SHP77 (cell line): ENCODE measurements at places on chromosomes 1 and 21.

DNA sequence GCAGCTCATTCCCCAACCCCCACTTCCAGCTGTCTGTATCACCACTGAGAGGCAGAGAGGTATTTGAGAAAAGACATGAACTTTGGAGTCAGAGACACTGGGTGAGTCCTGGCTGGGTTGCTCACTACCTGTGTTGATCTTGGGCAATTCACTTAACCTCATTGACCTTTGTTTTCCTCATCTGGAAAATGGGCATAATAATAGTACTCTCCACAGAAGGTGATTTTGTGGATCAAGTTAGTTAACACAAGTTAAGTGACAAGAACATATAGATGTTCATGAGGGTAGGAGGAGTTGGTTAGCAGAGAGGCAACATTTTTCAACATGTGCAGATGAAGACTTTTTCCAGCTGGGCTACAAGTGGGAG, 17.1 kb upstream of the ETV3L start:
- DNase-seq = no peak

DNA sequence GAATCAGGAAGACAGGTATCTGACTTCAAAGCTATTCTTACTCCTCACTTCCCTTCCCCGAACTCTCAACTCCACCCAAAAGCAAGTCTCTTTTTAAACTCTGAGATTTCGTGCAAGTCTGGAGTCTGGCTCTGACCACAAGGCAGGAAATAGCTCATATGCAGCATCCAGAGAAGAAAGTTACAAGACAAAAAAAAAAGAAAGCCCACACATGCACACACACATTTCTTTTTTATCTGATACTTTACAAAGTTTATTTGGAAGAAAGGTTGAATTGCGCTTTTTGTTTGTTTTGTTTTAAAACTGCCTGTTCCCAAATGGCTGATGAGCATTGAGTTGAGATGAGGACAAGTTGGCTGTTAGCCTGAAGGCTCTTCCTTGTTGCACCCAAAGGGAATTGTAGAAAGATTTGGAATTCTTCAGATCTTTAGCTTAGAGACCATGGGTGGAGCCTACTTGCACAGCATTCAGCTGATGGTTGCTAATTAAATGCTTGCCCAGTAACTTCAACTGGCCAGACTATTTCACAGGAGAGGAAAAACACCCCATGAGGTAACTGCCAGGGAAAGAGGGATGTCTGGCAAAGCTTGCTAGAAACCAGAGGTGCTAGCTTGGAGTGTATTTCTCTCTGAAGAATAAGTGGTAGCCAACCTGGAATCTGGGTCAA, 490.3 kb downstream of the TTLL7 start:
- no peak for DNase-seq

GRCh38 chr1:199283794-199284193, 645.0 kb downstream of the PTPRC start:
- no peak for DNase-seq

DNA sequence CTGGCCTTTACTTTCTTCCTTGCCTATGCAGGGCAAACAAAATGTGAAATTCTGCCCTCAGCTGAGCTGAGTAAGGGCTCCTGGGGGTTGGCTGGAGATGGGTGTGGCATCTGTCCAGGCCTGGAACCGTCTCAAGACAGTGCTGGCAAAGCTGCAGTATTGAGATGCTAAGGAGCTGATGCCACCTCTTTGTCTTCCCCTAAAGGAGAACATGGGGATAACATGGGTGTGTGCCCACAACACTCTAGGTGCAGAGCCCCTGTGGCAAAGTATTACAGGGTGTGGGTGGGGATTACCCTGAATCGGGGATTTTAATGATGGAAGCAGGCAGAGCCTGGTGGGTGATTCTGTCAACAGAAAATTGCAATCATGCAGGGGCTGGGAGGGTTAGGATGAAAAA, 2.5 kb upstream of the ST3GAL3 start:
- no peak for DNase-seq

GRCh38 chr1:156804572-156805243, 11.9 kb downstream of the SH2D2A start:
- no peak for DNase-seq

DNA sequence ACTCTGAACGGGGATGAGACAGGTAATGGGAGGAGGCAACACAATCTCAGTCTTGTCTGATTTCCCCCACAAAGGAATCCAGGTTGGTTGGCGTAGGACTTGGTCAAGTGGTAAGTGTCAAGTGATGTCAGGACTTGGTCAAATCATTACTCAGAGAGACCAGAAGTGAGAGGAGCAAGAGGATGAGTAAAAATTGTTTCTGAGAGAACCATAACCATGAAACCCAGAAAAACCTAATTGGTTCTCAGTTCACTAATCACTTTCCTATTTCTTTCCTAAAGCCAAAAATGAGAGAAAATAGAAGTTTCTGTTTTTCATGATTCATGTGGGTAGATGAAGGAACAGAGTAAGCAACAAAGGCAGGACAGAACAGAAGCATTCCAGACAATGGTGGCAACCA, 5.0 kb downstream of the PHC2 start:
- no peak for DNase-seq

DNA sequence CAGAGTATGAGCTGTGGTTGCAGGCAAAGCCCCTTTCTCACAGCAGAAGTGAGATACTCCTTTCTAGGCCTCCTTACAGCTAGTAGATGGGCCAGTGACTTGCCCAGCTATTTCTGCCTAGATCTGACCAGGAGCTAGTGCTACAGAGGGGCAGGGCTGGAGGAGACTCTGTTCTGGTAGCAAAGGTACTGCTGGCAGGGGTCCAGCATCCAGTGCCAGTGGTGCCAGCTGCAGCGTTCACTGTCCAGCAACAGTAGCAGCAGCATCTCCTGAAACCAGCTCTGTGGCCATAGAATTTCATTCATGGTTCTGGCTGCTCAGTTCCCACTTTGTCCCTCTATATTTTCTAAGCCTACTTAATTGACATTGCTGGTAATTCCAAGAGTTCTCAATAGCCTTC, 62.5 kb upstream of the CNN3 start:
- DNase-seq = peak; percentile 7

DNA sequence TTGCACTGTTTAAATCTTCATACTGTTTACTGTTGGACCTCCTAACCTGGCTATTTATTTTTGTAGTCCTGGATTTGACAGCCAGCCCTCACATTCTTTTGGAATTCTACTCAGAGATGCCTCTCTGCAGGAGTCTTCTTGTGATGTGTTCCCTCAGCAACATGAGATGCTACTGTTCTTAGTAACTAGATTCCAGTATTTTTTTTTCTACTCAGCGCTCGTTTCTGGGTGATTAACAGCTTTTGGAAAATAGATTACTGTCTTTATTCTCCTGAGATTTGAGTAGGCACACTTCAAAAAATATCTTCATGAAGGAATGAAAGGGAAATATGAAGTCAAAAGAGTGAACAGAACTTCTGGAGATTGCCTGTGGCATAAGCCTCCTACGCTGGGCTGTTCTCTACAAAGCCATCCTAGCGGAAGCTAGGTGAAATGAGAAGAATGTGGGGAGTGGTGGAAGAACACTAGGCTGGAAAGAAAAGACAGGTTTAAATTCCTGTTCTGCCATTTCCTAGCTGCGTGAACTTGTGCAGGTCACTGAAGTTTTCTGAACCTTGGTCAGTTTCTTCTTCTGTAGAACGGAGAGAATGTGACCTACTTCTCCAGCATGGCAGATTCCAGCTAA, 75.9 kb downstream of the LRRC8C start:
- no peak for DNase-seq

DNA sequence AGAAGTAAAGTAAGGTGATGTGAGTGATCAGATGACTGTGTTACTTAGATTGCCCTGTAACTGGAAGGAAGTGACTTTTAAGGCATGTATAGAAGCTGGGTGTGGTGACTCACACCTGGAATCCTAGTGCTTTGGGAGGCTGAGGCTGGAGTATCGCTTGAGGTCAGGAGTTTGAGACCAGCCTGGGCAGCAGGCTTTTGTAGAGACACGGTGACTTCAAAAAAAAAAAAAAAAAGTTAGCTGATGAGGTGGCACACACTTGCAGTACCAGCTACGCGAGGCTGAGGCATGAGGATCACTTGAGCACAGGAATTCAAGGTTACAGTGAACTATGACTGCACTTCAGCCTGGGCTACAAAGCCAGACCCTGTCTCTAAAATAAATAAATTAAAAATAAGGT, 2.3 kb upstream of the USP16 start:
- no peak for DNase-seq

GRCh38 chr21:39675993-39676661, 63.4 kb downstream of the B3GALT5 start:
- peak; percentile 83 for DNase-seq

DNA sequence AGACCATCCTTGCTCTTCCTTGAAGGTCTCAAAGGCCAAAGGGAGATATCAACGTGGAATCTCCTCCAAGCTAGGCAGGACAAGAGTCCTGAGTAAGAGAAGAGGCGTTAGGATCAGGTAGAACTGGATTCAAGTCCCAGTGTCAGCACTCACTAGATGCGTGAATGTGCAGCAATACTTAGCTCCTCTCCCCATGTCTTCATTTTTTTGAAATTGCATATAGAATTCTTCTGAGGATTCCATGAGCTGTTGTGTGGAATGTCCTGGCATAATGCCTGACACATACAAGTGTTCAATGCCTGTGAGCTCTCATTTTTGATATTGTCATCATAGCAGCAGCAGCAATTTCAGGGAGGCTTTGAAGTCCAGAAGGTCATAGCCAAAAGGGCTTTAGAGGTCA, 333.2 kb downstream of the KCNH1 start:
- DNase-seq = no peak

DNA sequence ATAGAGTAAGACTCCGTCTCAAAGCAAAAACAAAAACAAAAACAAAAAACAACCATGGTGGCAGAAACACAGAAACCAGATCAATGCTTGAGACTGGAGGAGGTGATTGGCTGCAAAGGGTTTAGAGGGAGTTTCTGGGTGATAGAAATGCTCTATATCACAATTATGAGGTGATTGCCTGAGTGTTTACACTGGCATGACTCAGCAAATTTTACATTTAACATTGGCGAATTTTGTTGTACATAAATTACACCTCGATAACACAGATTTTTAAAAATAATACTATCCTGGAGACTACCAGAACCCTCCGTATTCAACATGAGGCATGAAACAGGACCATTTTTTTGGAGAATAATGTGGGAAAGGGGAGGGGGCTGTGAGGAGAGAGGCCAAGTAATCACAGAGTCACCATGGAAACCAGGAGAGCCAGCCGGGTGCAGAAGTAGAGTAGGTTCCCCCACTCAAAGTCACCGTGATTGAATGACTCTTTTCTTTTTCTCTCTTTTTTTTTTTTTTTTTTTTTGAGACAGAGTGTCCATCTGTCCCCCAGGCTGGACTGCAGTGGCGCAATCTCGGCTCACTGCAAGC, 24.3 kb downstream of the HEYL start:
- DNase-seq = peak; percentile 9

DNA sequence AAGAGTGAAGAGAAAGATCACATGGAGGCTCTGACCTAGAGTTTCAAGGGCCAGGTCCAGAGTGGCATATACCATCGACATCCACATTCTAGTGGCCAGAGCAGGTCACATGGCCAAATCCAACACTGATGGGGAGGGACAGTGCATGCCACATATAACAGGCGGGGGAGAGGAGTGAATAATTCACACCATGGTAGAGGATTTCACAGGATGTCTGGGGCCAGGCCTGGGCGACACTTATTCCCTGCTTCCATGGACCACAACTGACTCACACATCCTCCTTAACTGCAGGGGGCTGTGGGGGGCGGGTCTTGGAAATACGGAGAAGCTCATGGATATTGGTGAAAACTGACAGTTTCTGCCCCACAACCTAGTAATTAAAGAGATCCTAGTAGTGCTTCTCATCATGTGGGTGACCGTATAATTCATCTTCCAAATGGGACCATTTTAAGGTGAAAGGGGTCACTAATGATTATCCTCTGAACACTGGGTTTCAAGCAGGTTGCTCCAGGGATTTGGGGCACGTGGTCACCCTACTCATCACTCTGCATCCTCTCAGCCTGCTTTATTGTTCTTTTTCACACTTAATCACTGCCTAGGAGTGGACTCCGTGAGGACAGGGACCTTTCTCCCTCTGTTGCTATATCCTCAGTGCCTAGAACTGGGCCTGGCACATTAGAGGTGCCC, 44.0 kb downstream of the IGSF21 start:
- no peak for DNase-seq

DNA sequence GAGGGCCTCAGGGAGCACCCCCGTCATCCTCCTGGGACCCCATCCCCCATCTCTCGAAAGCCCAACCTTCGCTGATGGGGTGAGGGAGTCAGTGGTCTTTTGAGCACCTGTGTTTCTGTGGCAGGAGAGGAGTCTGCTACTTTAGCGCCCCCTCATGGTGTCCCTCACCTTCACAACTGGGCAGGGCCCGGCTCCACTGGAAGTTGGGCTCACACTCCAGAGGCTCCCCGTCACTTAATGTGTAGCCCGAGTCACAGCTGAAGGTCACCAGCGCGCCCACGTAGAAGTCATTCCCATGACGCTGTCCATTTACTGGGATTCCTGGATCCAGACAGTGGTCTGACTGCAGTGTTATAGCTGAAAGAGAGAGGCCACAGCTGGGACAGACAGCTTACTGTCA, 139.5 kb upstream of the HMGB4 start:
- no peak for DNase-seq

DNA sequence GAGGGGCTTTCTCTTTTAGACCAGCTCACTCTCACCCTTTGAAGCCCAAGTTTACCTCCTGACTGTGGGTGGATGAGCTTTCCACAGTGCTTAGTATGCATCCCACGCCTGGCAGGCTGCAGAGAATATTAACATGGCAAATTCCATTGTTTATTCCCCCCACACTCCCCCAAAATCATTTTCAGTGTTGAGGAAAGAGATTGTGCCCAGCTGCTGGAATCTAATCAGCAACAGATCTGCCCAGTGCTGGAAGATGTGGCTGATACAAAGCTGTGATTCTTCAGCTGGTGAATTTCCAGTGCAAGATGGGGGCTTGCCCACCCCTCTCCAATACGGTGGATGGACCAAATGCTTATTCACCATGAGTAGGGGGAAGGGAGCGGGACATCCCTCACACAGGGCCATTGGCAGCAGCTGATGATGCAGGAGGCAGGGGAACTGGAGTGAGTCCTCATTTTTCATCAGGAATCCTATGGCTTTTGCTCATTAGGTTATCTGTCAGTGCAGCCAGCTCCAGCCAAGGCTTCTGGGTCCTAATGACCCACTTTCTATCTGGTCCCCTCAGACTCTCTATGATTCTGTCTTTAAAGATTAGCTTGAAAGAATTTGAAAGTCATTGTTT, 39.7 kb upstream of the KCNA3 start:
- DNase-seq = no peak

- DNase-seq = no peak
These were observed 33.9 kb downstream of the COQ8A start for GRCh38 chr1:226973898-226974543.
